Spleen (tissue), 13 donors: ENCODE measurements at places on chromosomes 3 and 15. TPM values are rescaled to one million over a fixed set of nuclear protein-coding genes. Genes with fewer than 3 reads are reported as not detected.

LMAN1L gene
- 106 TPM for total RNA-seq

ABI3BP gene
- total RNA-seq, result 26.2 TPM

ADGRG7 gene
- not detected for total RNA-seq

DNA sequence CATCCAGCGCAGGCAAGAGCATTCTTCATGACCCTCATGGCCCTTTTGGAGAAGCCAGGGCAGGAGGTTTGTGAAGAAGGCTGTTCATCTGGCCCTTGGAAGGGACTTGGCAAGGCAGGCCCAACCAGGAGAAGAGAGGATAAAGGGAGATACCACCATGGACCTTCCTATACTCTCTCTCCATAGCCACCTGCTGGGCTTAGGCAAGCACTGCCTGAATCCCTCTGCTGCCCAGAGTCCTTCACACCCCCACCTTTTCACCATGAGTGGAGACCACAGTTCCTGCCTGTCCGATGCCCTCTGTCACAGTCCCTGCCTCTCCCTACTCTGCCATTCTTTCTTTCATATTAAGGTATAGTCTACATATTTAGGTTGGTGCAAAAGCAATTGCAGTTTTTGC lies 10.6 kb upstream of the SFMBT1 start:
- no peaks in the 10 kb centered on the region for H3K4me1 ChIP-seq
- DNase-seq, result no peak
- peaks cover 5% of the 10 kb centered on the region for H3K27me3 ChIP-seq
- no peaks in the 10 kb centered on the region for H3K36me3 ChIP-seq

- H3K27ac ChIP-seq, result no peak overlapping the region
- peak; percentile 49 for DNase-seq
- H3K4me3 ChIP-seq, result no peak overlapping the region
- peaks cover 5% of the 10 kb centered on the region for H3K27me3 ChIP-seq
Observed at GRCh38 chr15:68307131-68307928, 29.8 kb downstream of the FEM1B start.

DNA sequence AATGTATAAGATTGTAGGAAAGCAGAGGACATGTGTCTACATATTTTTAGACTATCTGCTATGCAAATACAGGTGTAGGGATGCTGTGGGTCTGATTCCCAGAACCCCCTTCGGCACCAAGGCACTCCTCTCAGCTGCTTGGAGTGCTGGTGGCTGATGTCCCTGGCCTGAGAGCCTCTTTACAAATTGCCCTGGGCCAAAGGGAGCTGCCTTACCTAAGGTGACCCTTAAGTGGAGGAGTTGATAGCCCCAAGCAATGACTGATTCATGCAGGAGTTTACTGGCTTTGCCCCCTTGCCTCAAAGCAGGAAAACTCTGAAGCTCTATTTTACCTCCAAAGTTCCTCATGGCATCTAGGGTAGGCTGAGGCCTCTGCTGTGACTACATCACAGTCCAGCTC lies 83.0 kb downstream of the ZNF385D start:
- no peak for DNase-seq
- no peaks in the 10 kb centered on the region for H3K36me3 ChIP-seq
- H3K27me3 ChIP-seq, result no peaks in the 10 kb centered on the region
- H3K4me1 ChIP-seq, result no peaks in the 10 kb centered on the region
- H3K4me3 ChIP-seq, result no peak overlapping the region

DNA sequence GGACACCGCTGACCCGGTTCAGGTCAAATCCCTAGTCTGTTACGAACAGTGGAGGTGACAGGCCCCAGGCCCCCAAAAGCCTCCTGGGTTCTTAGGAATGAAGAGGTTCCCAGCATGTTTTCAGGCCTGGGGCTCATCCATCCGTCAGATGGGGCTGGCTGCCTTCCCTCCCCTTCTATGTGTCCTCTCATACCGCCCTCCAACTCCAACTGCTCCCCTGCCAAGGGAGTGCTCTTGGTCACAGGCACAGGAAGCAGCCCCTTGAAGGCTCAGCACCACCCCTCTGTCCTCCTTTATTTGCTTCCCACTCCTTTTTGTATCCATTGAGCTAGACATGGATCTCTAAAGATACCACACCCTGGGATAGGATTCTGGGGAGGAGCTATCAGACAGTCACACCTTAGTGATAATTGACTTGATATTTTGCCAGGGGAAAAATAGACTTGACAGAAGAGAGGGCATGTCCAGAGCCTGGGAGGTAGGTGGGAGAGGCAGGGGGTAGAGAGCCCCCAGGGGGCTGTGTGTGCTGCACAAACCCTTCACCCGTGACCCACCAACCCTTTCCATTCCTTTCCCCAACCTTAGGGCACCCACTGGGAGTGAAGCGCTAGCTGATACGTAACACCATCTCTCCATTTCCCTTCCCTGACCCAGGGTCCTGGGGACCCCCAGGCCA lies 10.7 kb upstream of the CSPG4 start:
- peak; percentile 43 for DNase-seq
- H3K4me1 ChIP-seq, result peaks cover 8% of the 10 kb centered on the region
- peak overlapping the region; percentile 71 for H3K27ac ChIP-seq
- no peak overlapping the region for H3K4me3 ChIP-seq
- H3K27me3 ChIP-seq, result no peaks in the 10 kb centered on the region

GRCh38 chr3:156473341-156473740 lies 81.6 kb downstream of the SSR3 start:
- no peaks in the 10 kb centered on the region for H3K4me1 ChIP-seq
- DNase-seq, result no peak
- no peaks in the 10 kb centered on the region for H3K36me3 ChIP-seq
- H3K27me3 ChIP-seq, result no peaks in the 10 kb centered on the region
- H3K4me3 ChIP-seq, result no peak overlapping the region
- no peak overlapping the region for H3K27ac ChIP-seq
